ENCODE measurements at places on chromosomes 5 and 9.

- peak; percentile 81 for DNase-seq
Observed at GRCh38 chr5:142872795-142873194, 102.6 kb downstream of the ARHGAP26 start.

GRCh38 chr9:2041736-2042135, 26.6 kb downstream of the SMARCA2 start:
- DNase-seq: no peak

GRCh38 chr5:55338810-55339243, 31.0 kb downstream of the MTREX start:
- DNase-seq: no peak

GRCh38 chr9:92737611-92738299, 26.9 kb downstream of the BICD2 start:
- DNase-seq: peak; percentile 7

GRCh38 chr5:179866241-179867078, 7.8 kb upstream of the MRNIP start:
- no peak for DNase-seq

DNA sequence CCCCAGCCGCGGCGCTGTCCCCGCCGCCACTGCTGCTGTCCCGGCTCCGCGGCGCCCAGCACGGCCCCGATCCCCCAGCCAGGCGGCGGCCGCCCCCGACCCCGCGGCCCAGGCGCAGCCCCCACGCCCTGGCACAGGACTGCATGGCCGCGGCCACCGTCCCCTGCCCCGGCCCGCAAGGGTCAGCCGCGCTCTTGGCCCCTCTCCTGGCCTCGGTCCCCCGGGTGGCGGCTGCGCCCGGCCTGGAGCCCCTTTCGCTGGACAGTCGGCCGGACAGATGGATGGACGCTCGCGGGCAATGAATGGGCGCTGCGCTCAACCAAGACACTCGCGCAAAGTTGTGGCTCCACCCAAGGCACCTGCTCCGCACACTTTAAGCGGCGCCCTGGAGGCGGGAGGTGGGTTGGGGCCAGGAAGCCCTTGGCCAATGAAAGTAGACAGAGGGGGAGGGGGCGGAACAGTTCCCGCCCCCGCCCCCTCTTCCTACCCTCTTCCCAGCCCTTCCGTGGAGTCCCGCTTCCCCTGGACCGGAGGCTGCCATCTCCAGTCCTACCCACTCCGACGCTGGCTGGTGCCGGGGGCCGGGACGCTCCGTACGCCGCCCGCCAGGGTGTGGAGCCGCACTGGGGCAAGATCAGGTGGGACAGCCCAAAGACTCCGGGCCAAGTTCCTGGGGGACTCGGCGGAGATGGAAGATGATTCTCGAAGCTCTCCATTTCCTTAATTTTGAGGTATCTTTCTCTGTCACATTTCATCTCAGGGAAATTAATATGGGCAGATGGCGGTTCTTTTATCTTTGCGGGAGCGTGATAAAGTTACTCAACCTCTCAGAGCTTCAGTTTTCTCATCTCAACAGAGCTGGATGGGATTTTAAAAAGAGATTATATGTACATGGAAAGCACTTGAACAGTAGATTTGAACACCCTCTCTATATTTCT, at the start of gene GLDC:
Gene GLDC, minus strand, starts transcription at position 375 of the 938 bp plus-strand sequence. Its CDS starts 230 bp downstream, at position 145.
- DNase-seq: peak; percentile 59

Measured in body of pancreas (tissue), 4 donors.